Panc1 (cell line): ENCODE measurements at places on chromosomes 2 and 18.

GRCh38 chr2:44582363-44583008, 220.7 kb downstream of the CAMKMT start:
- no peaks in the 10 kb centered on the region for H3K4me1 ChIP-seq
- H3K27me3 ChIP-seq = no peaks in the 10 kb centered on the region
- no peak overlapping the region for H3K4me3 ChIP-seq
- no peaks in the 10 kb centered on the region for H3K36me3 ChIP-seq
- DNase-seq = no peak

DNA sequence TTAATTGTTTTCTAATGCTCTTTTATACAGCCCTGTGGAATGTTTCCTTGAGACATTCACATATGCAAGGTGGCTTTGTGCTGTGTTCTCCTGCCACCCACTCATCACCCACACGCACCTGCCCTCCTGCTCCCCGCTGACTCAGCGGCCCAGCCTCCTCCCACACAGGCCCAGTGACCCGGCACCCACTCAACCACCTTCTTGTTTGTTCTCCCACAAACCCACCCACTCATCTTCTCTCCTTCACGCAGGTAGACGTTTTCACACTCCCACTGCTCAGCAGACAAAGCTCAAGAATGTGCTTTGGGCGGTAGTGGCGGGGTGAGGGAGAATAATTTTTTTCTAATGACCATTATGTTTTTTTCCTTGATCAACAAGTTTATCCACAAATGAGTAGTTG, 28.6 kb upstream of the NEMP2 start:
- H3K27me3 ChIP-seq = no peaks in the 10 kb centered on the region
- H3K4me3 ChIP-seq = no peak overlapping the region
- no peak overlapping the region for H3K27ac ChIP-seq

DNA sequence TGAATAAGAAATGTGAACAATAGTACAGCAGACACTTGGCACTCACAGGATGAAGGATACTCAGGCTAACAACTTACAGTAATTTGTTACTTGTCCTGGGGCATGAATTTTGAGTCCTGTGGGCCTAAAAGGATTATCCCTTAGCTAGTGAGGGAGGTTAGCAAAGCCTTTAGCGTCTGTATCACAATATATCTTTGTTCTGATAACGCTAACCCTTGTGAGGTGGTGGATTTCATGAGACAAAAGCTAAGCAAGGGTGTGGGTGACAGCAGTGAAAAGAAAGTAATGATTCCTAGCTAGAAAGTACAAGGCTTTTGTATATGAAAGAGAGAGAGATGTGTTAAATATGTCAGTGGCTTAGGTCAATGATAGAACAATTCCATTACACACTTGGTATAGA, 46.8 kb upstream of the TTC21B start:
- H3K4me1 ChIP-seq = no peaks in the 10 kb centered on the region
- no peak overlapping the region for H3K4me3 ChIP-seq
- no peak overlapping the region for H3K27ac ChIP-seq
- no peaks in the 10 kb centered on the region for H3K27me3 ChIP-seq
- no peaks in the 10 kb centered on the region for H3K36me3 ChIP-seq

DNA sequence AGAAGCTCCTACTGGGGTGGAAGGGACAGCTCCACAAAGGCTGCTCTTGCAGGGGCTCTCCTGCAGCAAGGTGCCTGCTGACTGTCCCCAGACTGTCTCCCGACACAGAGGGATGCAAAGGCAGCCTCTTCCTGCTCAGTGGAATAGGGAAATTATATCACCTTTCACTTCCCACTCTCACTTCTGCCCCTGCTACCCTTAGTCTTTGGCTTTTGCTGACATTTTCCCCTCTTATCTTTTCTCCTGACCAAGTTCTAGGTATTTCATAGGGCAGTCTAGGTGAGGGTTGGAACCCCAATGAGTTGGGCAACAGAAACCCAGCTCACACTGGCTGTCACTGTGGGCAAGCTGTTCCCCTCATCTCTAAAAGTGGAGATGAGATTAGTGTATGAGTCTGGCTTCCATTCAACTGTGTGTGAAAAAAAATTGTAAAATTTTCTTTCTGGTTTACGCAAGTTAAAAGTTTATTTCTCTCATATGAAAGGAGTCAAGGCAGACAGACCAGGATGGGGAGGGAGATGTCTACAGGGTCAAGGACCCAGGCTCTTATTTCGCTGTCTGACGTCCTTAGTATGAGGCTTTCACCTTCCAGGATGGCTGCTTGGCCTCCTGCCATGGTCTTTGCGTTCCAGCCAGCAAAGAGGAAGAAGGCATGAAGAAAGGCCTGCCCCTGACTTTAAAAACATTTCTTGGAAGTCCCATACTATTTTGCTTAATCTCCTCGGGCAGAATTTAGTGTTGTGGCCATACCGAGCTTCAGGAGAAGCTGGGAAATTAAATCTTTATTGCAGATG, 7.5 kb upstream of the MOCOS start:
- no peak for DNase-seq
- H3K36me3 ChIP-seq = no peaks in the 10 kb centered on the region
- H3K27ac ChIP-seq = no peak overlapping the region
- H3K27me3 ChIP-seq = no peaks in the 10 kb centered on the region

GRCh38 chr18:36610258-36610657, 218.5 kb downstream of the TPGS2 start:
- no peaks in the 10 kb centered on the region for H3K27me3 ChIP-seq
- H3K36me3 ChIP-seq = no peaks in the 10 kb centered on the region
- DNase-seq = no peak
- H3K4me1 ChIP-seq = no peaks in the 10 kb centered on the region

DNA sequence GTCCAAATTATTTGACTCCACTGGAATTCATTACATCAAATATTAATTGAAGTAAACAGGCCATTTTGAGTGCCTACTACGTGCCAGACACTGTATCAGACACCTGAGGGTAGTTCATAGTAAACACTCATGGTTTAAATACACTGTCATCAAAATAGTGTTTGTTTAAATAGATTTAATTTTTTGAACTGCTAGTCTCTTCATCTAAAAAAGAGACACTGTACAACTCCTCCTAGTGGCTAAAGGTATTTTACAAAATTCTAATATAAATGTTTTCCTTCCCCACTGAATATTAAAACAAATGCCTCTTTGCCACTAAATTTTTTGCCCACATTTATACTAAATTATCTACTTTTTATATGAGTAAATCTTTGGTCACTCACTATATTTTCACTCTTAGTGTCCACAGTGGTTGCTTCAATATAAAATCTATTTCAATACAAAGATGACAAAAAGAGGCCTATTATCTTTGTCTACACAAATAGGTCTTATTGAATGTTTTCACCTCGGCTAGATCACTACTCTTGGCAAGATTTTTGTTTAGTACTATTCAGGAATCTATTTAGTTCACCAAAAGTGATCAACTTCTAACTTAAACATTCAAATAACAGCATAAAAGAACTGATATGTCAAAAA, 122.1 kb downstream of the TMEM247 start:
- no peaks in the 10 kb centered on the region for H3K4me1 ChIP-seq
- no peaks in the 10 kb centered on the region for H3K27me3 ChIP-seq
- DNase-seq = no peak
- no peak overlapping the region for H3K4me3 ChIP-seq

- no peaks in the 10 kb centered on the region for H3K27me3 ChIP-seq
- H3K27ac ChIP-seq = no peak overlapping the region
- H3K4me3 ChIP-seq = no peak overlapping the region
- no peaks in the 10 kb centered on the region for H3K36me3 ChIP-seq
- DNase-seq = no peak
- peaks cover 40% of the 10 kb centered on the region for H3K4me1 ChIP-seq
These were observed 30.3 kb downstream of the TANC1 start for GRCh38 chr2:158998551-158999248.
